ENCODE measurements at places on chromosomes 13 and 19.

DNA sequence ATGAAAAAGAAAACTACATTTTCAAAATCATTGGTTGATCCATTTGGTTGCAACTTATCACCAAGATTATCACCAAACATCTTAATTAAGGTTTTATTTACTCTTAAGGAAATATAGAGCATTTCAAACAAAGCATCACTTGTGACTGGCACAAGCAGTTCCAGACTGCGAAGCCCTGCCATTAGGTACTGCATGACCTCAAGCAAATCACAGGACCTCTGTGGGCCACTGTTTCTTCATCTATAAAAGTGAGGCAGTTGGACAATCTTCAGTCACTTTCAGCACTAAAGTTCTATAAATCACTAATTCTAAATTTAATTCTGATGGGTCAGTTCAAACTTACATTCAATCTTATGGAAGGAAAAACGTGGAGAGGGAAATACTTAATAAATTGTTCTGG lies 2.0 kb downstream of the ELF1 start:
- DNase-seq = peak; percentile 18

- no peak for DNase-seq
Observed at GRCh38 chr13:59304596-59304995, 859.1 kb downstream of the DIAPH3 start.

DNA sequence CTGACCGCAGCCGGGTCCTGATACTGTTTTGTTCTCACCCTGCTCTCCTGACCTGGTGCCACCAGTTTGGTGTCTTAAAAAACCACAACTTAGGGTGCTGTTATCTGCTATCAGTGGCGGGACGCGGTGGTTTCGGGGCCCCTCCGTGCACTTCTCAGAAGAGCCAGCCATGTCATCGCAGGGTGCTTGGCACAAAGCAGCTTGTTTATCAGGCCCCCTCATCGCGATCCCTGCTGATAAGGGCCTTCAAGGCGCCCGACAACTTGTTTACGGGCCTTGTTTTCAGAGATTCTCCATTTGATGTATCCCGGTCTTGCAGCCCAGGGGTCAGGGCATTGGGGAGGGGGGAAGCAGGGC lies 58.1 kb upstream of the KLF2 start:
- peak; percentile 57 for DNase-seq

GRCh38 chr13:39918620-39919236 lies 263.3 kb downstream of the COG6 start:
- DNase-seq = no peak

GRCh38 chr13:25874907-25875306 lies 176.9 kb downstream of the SHISA2 start:
- peak; percentile 66 for DNase-seq

- no peak for DNase-seq
Observed at GRCh38 chr19:45283443-45284033, 32.5 kb downstream of the MARK4 start.

- no peak for DNase-seq
Observed at GRCh38 chr13:58633226-58633625, 1001.7 kb downstream of the PCDH17 start.

DNA sequence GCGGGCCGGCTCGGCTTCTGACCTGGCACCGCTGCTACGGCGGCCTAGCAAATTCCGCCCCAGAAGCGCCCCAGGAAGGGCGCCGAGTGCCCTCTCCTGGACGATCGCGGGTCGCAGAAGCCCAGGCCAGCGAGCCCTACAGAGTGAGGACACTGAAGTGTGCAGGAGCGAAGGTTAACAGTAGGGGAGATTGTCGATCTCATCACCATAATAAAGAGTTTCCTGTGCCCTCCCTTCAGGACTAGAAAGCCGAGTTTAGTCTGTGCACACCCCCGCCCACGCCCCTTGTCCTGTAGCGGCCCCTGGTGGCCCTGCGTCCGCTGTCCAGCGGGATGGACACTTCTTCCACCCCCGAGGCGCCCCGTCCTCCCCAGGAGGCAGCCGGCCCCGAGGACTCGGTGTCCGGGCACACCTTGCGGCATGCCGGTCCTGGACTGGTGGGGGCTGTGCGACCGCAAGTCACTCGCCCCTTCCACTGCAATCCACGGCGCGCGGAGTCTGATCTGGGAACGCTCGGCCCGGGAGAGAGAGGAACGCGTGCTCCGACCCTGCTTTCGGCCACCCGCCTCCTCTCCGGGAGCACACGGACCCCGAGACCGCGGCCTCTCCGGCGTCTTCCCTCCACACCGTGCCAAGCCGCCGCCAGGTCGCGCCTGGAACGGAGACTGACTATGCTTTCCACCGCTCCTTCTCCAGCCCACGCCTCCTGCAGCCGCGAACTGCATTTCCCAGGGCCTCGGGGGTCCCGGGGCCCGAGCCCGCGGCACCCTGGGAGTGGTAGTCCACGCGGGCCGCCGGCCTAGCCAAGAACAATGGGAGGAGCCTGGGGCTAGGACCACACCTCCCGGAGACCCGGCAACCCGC lies 770 bp upstream of the KMT2B start:
- DNase-seq = peak; percentile 95

DNA sequence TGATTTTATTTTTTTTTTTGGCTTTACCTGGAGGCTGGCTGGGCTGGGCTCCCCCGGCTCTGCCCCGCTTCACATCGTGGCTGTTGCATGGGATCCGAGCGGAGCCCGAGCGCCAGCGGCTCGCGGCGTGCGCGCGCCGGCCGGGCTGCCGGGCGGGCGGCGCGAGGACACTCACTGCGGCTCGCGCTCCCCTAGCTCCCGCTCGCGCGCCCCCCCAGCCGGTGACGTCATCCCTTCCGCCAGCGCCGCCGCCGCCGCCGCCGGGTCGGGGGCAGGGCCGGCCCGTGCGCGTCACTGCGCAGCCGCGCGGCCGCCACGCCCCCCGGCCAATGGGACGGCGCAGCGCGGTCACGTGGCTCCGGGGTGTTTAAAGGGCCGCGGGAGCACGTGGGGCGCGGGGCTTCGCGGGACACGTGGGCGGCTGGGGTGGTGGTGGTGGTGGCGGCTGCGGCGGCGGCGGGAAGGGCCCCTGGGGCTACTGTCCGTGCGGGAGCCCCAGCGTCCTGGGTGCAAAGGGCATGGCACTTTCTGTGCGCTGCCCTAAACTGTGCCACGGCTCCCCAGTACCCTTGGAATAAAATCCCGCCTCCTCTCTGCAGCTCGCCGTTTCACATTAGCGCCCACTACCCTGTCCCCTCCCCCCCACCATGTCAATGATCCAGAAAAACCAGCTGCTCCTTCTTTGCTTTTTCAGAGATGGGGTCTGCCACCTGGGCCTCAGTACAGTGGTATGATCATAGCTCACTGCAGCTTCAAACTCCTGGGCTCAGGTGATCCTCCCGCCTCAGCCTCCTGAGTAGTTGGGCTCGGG lies at the start of gene PTPRS:
Gene PTPRS (minus strand): TSS at position 176 of the 811 bp plus-strand sequence. CDS start 54,672 bp downstream, outside the sequence.
- peak; percentile 60 for DNase-seq

- no peak for DNase-seq
Observed at GRCh38 chr19:5091684-5092480, 123.0 kb downstream of the KDM4B start.

GRCh38 chr19:16366433-16367260 lies 42.0 kb downstream of the KLF2 start:
- DNase-seq = peak; percentile 36

DNA sequence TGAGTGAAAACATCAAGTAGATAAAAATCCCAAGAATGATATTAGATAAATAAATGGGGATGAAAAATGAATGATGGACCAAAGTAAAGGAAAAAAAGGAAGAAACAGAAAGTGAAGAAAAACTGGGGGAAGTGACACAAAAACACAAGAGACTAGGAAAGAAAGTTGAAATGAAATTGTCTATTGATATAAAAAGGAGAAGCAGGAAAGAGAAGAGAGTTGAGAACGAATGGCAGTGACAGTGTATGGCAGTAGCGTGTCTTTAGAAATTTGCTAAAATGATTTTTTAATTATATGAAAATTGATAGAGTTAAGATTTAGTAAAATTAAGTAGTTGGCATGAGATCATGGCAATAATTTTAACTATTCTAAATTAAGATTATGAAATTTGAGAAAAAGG lies 36.3 kb upstream of the SGCG start:
- no peak for DNase-seq

DNA sequence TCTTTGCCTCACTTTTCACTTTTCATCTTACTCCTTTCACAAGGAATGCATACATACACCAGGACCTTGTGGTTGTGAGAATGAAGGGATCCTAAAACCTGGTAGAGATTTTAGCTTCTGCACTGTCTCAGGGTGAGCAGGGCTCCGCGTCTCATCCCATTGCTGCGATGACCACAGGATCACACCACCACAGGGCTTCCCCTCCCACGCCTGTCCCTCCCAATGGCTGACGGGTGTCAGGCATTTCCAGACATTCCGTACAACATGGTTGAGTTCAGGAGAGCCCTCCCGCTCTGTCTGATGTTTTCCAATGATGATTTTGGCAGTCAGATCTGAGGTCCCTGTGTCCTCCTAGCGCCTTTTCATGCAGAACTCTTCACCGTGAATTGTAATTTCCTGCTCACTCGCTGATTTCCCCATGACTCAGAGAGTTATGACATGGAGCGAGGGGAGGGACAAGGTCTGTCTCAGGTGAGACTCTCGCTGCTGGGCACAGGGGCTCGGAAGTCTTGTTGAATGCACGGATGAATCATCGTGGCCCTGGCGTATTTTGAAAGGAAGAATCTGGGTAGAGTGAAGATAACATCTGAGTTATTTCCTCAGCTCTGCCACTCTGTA lies 102.8 kb downstream of the TEX29 start:
- DNase-seq = no peak

- DNase-seq = no peak
Observed at GRCh38 chr13:79735228-79735627, 254.3 kb downstream of the NDFIP2 start.

DNA sequence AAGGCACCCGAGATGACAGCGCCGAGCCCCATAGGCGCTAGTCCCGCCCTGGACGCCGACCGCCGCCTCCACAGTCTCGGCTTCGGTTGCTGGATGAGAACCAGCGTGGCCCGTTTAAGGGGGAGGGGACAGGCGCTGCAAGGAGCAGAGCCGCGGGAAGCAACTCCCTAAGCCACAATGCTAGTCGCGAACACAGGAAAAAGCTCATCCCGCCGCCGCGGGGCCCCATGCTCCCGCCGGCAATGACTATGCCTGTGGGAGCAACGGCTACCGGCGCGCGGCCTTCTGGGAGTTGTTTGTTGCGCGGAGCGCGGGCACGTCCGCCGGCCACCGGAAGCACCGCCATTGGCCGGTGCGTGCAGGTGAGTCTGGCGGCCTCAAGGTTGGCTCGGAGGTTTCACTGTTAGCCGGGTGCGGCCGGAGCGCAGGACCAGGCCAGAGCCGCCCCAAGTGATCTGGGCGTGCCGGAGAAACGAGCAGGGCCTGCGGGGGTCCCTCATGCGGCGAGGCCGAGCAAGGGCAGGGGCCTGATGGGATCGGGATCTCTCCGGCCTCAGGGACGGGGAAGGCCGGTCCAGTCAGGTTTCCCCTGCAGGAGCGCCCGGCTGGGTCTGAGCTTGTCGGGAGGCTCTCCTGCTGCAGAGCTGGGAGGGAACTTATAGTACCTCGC lies at the start of gene ZNF544:
Gene ZNF544 (plus strand): TSS at position 330 of the 670 bp plus-strand sequence. CDS start 15,110 bp downstream, outside the sequence.
- DNase-seq = peak; percentile 37

- DNase-seq = no peak
Observed at GRCh38 chr19:1947651-1948209, 6.8 kb downstream of the CSNK1G2 start.

GRCh38 chr13:45778882-45779281 lies 72.7 kb downstream of the SIAH3 start:
- DNase-seq = no peak

DNA sequence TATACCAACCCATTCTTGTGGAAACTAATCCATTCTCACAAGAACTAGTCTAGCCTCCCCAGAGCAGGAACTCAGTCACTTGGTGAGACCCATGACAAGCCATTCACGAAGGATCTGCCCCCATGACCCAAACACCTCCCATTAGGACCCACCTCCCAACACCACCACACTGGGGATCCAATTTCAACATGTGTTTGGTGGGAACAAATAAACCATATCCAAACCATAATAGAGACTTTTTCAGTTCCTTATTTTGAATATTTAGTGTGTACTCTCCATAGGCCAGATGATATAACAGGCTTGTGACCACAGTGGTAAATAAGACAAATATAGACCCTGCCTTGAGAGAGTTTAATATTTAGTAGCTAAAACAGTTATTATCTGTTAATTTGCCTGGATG lies 227.5 kb upstream of the SERP2 start:
- no peak for DNase-seq
